Cerebellar cortex (tissue), 1 donor: ENCODE measurements at places on chromosomes 2 and 18.

- DNase-seq: no peak
Measured at GRCh38 chr2:128639693-128640092, 321.0 kb upstream of the HS6ST1 start.

DNA sequence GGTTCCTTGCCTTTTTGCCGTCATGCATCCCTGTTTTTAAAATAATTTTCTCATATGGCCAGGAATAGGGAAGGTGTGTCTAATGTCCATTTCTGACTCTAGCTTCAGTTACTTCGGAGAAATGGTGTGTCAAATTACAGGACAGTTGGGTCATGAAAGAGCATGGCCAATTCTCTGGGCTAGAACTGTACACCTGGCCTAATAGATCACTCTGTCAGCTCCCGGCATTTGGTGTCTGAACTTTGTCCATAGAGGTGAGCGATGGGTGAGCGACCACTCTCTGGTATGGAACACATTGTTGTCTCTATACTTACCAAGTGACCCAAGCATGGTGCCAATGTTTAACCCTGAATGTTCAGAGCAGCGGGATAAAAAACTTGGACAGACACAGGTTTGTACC lies 38.3 kb upstream of the ASB18 start:
- DNase-seq: no peak

DNA sequence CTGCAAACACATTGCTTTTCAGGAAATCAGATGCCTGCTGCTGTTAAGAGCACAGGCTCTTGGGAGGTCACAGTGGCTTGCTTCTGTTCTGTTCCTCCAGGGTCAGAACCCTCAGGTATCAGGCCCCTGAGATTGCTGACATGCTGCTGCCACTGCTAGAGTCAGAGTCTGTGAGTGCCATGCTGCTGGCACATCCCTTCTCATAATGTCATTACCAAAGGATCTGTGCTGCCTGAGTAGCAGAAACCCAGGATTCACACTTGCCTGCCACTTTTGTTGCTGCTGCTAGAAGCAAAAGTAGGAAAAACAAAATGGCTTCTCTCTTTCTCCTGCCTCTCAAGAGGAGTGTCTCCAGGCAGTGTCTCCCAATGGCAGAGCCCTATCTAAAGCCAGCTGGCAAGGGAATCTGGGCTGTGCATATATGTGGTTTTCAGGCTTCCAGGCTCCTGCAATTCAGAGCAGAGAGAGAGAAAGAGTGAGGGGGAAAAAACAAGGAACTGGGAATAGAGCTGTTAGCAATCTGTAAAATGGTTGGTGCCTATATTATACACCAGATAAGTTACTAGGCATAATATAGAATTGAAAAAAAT lies 180.3 kb downstream of the MYCN start:
- DNase-seq: no peak

GRCh38 chr2:177058747-177059146 lies 153.8 kb upstream of the HNRNPA3 start:
- DNase-seq: no peak

DNA sequence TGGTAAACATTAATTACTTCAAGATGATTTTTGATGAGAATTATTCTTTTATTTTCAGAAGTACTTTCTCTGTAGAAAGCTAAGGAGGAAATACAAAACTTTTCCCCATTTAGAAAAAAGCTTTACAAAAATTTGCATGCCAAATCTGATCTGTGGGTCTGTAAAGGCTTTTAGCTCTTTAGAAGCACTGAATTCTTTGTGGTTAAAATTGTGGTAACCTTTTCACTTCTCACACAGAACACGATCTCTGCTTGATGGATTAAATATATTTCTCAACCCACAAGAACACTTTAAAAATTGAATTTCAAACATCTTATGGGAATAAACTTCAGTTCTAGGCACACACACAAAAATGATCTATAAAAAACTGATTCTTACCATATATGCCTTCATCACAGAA lies 63.7 kb downstream of the VIL1 start:
- no peak for DNase-seq

GRCh38 chr2:29147963-29148362 lies 32.7 kb downstream of the CLIP4 start:
- no peak for DNase-seq

DNA sequence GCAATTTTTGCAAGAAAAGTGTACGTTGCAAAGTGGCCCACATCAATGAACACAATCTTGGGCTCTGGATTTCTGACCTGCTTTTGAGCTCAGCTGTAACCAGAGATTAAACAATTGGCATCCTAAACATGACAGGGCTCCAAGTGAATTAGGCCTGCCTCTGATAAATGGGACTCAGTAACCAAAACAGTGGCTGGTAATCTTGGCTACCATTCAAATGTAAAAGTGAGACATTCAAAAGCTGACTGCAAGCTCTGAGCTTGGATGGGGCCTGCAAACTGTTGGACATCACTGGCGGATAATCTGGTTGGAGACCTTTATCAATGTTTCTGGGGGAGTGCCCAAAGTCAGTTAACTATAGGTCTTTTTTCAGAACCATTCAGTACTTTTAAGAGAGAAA lies 160.7 kb downstream of the RAB3GAP1 start:
- no peak for DNase-seq

DNA sequence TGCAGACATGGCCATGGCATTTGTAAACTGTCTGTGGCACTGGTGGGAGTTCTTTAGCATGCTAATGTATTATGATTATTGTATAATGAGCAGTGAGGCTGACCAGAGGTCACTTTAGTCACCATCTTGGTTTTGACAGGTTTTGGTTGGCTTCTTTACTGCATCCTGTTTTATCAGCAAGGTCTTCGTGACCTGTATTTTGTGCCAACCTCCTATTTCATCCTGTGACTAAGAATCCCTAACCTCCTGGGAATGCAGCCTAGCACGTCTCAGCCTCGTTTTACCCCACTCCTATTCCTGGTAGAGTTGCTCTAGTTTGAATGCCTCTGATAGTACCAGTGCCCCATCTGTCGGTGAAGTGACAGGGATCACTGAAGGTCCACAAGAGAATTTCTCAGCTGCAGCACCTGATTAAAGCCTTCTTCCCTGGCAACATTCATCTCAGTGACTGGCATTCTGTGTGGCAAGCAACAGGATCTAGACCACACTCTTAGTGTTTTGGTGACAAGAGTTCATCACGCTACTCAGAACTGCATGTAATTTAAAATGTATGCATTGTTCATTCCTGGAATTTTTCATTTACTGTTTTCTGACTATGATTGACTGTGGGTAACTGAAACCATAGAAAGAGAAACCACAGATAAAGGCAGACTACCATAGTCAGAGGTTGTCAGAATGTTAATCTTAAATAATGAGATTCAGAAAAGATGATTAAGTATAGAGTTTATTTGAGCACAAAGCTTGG lies 43.0 kb upstream of the GPR39 start:
- DNase-seq: no peak

DNA sequence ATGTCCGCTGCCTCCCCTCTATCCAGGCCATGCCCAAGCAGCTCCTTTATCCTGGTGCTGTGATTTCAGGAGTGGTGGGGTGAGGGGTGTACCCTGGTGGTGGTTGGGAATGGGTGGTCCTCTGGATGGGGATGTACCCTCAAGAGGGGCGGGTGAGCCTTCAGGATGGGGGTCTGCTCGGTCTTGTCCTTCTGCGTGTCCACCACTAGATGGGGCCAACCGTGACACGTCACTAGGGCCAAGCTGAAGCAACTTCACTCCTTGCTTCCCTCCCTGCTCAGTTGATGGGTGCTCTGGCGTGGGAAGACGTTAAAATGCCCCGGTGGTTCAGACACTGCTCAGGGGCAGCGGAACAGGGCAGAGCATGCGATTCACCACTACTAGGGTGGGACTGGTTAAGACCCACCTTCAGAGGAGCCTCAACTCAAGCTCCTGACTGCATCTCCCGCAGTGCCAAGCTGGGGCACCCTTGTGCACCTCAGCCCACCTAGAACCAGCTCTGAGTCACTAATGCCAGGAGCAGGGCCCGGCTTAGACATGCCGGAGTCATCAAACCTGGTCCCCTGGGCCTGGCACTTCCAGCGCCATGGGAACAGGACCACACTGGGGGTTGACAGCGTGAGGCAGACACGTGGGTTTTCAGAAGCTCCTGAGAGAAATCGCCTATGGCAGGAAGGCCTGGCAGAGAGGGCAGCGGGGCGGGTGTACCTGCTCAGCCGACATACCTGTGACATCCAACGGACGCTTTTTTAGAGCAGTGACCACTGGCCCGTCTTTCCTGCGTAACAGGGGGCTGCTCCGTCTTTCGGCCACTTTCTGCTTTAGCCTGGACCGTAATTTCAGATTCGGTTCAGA lies 256.7 kb downstream of the HDAC4 start:
- DNase-seq: peak; percentile 41

- no peak for DNase-seq
Measured at GRCh38 chr2:232293191-232293590, 85.4 kb upstream of the ALPP start.

GRCh38 chr2:148530350-148530749 lies 114.2 kb upstream of the EPC2 start:
- no peak for DNase-seq

- DNase-seq: no peak
Measured at GRCh38 chr2:169662744-169663143, 31.5 kb downstream of the CFAP210 start.

GRCh38 chr2:191020742-191021381 lies 6.9 kb upstream of the STAT1 start:
- DNase-seq: no peak

- DNase-seq: no peak
Measured at GRCh38 chr2:58122540-58122939, 75.9 kb downstream of the VRK2 start.
